ENCODE measurements at places on chromosomes 4 and X.
A peak's percentile ranks its signal among the peaks of the same experiment; 100 is the strongest.

DNA sequence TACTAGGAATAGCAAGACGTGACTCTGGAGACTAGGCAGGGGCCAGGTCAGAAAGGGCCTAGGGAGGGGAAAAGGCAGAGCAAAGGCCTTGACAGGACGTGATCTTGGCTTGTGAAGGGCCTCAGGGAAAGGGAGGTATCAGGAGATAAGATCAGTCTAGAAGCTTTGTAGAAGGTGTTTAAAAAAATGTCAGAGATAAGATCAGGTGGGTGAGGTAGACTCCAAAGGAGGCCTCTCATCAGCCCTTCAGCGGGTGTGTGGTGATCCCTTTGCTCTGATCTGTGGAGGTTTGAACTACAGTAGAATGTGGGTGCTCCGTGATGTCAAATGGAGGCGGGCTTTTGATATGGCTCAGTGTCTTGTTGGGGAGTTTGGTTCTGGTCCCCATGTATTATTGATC lies 78.8 kb upstream of the PRPS1 start:
- DNase-seq: no peak

GRCh38 chr4:61872983-61873382 lies 672.9 kb downstream of the ADGRL3 start:
- no peak for DNase-seq

DNA sequence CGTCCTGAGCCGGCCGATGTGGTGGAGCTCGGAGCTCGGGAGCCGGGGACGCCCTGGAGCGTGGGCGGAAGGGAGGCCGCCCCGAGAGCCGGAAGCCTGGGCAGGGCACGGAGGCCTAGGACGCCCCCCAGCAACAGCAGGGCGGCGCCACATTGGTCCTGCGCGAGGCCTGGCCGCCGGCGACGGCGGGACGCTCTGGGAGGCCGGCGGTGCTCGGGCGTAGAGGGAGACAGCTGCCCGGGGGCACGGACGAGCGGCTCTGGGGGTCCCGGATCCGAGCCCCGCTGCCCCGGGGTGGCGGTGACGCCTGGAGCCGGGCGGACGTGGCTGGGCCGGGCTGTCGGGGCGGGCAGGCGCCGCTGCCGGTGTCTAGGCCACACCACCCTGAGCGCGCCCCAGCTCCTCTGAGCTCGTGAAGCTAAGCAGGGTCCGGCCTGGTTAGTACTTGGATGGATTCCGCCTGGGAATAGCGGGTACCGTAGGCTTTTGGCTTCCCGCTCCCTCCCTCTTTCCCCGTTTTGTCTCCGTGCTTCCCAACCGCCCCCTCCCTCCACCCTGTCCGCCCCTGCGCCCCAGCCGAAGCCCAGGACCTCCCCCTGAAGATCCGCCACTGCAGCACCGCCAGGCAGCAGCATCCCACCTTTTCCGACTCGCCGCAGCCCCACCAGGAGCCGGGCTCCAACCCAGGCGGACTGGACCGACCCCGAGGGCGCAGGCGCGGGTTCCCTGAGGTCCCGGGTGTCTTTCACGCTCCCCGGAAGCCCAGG lies 12.1 kb downstream of the FRG2 start:
- peak; percentile 92 for DNase-seq

GRCh38 chr4:1997712-1998111 lies 11.1 kb downstream of the NELFA start:
- DNase-seq: no peak

GRCh38 chr4:29970626-29971025 lies 749.5 kb upstream of the PCDH7 start:
- DNase-seq: no peak

DNA sequence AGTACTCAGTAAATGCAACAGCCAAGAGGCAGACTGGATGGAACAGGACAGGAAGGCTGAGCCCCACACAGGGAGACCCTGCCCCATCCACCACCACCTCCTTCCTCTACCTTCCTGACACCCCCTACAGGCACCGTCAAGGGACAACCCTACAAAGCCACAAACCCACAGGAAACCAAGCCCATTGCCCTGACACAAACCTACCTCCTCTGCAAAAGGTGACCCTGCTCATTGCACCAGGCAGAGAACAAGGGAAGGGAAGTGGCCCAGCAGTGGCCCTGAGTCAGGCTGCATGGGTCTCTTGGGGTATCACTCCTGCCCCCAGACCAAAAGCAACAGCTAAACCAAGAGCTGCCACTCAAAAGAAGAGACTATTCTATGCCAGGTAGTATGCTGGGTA lies 21.0 kb downstream of the JAKMIP1 start:
- no peak for DNase-seq

DNA sequence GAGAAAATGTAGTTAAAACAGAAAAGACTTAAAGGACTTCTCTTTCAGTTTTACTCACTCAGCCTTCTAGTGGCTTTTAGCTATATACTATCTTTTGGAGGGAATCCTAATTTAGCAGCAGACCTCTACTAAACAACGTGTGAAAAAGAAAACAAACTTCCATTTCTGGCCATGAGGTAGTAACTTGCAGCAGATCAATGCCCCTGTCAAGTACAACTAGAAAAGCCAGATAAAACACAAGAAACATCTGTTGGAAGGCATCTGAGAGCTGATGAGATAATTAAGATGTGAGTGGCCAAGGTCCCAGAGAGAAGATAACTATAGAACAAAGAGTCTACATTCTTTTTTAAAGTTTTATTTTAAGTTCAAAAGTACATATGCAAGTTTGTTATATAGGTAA lies 101.7 kb downstream of the CORIN start:
- DNase-seq: no peak

DNA sequence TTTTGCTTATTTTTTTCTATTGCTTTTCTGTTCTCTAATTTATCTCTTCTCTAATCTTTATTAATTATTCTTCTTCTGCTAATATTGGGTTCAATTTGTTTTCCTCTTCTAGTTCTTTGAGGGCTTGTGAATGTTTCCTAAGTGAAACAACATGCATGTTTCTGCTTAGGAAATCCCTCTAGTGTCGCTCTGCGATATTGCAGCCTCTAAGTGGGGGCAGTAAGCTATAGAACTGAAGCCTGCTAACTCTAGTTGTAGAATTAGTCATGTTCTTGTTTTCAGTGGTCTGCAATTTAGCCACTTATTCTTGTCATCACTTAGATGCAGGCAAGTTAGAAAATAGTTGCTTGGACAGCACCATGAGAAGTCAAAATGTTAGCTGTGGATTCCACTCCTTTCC lies 222.6 kb downstream of the SPIN4 start:
- no peak for DNase-seq

DNA sequence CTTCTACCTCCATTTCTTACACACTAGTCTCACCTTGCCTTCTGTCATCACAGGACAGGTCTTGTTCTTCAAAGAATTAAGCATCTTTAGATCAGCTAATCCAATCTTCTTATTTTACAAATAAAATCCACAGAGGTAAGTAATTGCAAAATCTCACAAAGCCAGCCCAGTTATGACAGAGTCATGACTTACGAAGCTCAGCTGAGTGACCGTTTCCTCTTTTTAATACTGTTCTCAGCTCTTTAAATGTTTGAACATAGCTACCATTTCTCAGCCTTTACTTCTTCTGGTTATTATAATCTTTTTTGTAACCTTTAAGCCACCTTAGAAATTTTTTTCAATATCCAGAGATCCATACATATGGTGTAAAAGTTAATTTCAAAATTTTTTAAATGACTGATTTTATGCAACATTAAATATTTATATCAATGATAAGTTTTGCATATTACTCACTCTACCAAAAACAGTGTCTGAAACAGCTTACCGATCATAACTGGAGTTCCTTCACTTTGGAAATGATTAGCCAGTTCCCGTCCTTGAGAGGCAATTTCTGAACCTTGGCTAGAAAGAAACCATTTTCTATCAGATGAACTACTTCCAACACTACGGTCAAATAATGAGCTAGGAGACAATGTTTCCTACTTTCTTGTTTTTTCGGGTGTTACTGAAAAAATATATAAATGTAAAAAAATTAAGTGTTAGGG lies 8.8 kb downstream of the ANKRD37 start:
- DNase-seq: no peak

DNA sequence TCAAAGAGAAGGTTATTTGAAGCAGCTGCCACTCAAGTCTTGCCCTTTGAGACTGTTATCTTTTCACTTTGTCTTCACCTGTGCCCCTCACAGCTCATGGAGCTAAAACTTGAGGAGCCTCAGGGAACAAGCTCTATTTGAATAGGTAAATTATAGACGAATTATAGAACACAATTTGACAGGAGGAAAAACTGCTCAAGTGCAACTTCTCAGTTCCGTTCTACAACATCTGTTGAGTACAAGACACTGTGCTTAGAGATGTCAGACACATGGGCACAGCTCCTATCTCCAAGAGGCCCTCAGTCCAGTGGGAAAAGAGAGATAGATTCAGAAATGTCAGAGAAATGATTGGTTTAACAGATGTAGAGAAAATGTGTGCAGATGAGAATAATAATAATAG lies 5.1 kb downstream of the PPP1R2C start:
- no peak for DNase-seq

DNA sequence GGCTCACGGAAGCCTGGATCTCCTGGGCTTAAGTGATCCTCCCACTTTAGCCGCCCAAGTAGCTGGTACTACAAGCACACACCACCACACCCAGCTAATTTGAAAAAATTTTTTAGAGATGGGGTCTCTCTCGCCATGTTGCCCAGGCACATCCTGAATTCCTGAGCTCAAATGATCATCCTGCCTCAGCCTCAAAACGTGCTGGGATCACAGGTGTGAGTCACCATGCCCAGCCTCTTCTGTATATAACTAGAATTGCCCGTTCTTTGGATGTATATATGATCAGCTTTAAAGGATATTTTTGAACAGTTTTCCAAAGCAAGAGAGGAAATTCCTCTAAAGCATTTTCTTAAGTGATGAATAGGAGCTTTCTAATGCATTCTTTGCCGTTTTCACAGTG lies 22.7 kb downstream of the ZFP42 start:
- DNase-seq: no peak

GRCh38 chr4:86944964-86945781 lies 10.4 kb downstream of the AFF1 start:
- no peak for DNase-seq

DNA sequence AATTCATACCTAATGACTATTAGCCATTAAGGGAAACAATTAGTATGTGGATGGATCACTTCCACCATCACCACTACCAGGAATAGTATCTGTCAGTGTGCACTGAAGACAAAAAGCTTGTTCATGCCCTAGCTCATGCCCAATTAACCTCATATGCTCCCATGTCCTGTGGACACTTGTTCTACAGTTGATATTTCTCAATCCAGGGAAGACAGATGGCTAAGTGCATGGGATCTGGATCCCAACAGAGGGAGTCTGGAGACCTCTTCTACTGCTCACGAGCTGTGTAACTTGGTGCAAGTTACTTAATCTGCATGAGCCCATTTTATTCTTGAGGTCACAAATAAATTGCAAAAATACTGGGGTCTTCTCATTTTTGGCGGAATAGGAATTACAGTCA lies 23.7 kb downstream of the AMOT start:
- no peak for DNase-seq

GRCh38 chr4:82268826-82269193 lies 105.0 kb downstream of the HNRNPD start:
- no peak for DNase-seq

DNA sequence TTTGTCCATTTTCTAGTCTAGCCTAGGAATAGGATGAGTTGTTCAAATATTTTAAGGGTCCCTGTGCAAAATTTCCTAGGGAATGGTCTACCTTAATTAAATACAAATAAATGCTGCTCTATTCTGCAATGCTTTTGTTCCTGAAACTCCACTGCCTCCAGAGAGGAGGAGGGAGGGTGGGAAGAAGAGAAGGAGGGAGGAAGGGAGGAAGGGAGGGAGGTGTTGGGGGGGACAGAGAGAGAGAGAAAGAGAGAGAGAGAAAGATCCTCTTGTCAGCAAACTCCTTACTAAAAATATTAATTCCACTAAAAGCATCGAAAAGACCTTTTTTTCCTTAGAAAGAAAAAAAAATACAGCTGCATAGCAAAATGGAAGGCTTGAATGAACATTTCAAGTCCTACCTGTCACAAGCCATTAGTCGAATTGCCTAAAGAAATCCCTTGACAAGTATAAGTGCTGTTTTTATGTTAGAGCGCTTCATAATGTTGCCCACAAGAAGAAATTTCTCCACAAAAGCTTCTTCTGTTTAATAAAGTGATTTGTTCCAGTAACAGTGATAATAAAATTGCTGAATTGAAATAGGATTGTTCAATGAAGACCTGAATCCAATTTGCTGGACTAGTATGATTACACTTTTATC lies 106.0 kb downstream of the NKX6-1 start:
- no peak for DNase-seq

DNA sequence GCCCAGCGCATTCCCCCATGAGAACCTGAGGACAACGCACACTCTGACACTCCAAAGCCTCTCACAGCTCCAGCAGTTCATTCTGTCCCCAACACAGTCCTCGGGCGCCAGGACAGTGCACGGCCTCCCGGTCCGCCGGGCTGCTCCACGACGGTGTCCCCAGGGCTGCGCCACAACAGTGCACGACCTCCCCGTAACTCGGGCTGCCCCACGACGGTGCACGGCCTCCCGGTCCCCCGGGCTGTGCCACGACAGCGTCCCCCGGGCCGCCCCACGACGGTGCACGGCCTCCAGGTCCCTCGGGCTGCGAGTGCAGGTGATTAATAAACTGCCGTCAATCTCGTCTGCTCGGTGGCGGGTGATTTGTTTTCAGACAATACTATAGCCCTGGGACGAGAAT lies 585.1 kb upstream of the FRG1 start:
- no peak for DNase-seq

- no peak for DNase-seq
Measured at GRCh38 chrX:13377550-13377934, 57.7 kb upstream of the ATXN3L start.

DNA sequence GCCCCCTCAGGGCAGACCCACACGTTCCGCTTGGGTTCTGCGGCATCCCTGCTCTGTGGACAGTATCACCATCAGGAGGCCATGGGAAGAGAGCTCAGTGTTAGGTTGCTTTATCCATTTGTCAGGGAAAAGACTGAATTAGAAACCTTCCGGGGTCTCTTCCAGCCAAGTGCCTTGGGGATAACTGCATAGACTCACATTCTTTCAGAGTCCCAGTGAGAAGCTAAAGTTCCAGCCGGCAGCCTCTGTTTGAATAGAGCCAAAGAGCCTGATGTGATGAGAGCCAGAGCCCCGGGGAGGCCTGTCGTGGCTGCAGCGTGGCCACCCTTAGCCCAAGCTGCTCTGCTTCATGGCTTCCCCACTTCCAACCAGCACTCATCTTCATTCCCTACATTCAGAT lies 85.2 kb downstream of the FHDC1 start:
- DNase-seq: no peak

GRCh38 chr4:55338486-55338885 lies 7.6 kb upstream of the SRD5A3 start:
- no peak for DNase-seq

DNA sequence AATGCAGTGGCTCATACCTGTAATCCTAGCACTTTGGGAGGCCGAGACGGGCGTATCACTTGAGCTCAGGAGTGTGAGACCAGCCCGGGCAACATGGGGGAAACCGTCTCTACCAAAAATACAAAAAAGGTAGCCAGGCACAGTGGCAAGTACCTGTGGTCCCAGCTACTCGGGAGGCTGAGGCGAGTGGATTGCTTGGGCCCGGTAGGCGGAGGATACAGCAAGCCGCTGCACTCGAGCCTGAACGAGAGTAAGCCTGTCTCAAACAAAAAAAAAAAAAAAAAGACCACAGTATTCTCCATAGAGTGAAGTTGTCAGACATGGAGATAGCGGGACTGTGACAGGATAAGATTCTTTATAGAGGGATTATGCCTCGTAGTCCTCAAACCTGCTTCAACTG lies 76.1 kb upstream of the SH3RF1 start:
- no peak for DNase-seq

Measured in chondrocyte (in vitro differentiated cells).